ENCODE measurements at places on chromosomes 13 and 19.

DNA sequence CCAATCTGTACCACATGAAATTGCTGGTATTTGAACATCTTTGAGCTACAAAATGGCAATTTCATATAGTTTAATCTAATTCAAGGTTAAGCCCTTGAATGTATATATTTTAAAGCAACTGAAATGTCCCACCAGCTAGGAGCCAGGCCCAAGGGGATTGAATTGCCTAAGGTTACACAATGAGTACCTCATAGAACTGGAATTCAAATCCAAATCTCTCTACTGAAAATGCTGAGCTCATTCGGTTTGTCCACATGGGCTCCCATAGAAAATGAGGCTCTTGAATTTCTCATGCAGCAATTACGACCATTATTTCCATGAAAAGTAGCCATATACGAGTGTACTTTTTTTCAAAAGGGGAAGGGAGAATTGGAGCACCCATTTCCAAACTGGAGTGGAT is 31.5 kb upstream of the FNDC3A start:
- no peak for DNase-seq

GRCh38 chr13:85632526-85633195 is 166.6 kb downstream of the SLITRK6 start:
- DNase-seq: no peak

GRCh38 chr13:24053519-24054251 is 106.8 kb upstream of the SPATA13 start:
- peak; percentile 57 for DNase-seq

- no peak for DNase-seq
Measured at GRCh38 chr19:14096272-14096992, 5.9 kb upstream of the SAMD1 start.

GRCh38 chr13:113879017-113879416 is 15.1 kb upstream of the GAS6 start:
- DNase-seq: no peak

GRCh38 chr13:65638572-65639168 is 1591.5 kb downstream of the PCDH9 start:
- peak; percentile 12 for DNase-seq

- peak; percentile 14 for DNase-seq
Measured at GRCh38 chr13:27496536-27497273, 46.3 kb upstream of the MTIF3 start.

- no peak for DNase-seq
Measured at GRCh38 chr19:49971991-49972411, 11.0 kb upstream of the SIGLEC11 start.

DNA sequence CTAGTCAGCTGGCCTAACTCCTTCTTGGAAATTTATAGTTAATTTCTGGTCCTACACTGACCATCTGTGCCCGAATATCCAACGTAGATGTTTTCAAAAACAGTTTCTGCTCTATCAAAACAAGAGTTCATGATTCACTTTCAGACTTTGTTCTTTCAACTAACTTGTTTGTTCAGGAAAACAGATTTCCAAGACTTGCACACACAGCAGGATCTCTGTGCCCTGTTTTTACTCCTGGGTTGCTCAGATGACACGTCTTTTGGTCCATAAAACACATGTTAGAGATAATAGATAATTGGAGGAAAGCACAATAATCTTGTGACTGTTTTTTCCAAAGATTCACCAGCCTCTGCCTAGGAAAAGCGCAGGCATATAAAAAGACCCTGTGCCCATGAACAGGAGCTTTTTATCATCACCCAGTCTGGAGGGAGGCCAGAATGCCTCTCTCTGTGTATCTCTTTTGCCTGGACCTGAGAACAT is 218.0 kb downstream of the IRS2 start:
- no peak for DNase-seq

GRCh38 chr13:94825507-94825906 is 113.2 kb upstream of the SOX21 start:
- DNase-seq: no peak

DNA sequence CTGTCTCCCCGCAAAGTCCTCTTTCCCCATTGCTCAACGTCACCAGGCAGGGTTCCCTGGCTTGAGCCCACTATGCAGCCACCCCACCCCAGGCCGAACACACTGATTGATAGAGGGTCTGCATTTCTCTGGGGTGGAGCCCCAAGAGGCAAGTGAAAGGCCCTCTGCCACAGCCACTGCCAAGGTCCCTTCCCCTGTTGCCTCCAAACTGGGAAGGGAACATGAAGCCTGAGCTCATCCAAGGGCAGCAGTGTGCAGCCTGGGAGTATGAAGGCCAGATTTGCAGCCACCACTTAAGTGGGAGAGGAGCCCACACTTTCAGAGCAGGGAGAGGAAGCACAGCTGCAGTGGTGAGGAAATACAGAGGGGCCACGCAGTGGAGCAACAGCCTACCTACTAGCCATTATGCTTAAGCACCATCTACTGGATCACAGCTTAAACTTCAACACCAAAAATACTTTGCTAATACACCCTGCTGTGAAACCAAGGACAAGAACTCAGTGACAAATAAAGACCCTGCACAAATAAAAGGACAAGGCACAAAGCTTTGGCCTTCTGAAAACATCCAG is 48.6 kb downstream of the UBL3 start:
- DNase-seq: no peak

DNA sequence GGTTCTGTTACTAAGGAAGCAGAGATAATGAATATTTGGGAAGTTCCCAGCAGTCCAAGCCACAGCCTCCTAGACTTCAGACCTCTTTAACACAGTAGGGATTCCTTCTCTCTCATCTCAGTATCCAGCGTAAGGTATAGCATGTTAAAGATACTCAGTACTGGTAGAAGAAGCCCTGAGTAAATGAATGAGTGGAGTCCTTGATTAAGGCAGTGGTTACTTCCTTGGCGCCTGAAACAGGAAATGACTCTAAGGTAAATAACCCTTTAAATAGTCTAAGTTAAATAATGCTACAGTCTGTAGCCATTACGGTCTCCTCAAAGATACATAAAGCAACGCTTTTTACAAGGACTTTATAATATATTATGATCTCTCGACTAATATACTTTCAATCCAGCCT is 650.8 kb upstream of the MIR17HG start:
- DNase-seq: no peak

- no peak for DNase-seq
Measured at GRCh38 chr13:44386913-44387556, 13.4 kb downstream of the SERP2 start.

DNA sequence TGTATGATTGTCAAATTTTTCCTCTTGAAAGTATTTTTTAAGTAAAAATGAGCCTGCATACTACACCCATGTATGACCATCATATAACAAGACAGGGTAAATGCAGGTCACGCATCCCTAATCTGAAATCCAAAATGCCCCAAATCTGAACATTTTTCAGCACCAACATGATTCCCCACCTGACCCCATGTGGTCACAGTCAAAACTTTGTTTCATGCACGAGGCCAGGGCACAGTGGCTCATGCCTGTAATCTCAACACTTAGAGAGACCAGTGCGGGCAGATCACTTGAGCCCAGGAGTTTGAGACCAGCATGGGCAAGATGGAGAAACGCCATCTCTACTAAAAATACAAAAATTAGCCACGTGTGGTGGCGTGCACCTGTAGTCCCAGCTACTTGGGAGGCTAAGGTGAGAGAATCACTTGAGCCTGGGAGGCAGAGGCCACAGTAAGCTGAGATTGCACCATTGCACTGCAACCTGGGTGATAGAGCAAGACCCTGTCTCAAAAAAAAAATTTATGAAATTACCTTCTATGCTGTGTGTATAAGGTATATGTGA is 63.7 kb upstream of the NPAS1 start:
- DNase-seq: no peak

GRCh38 chr13:39317291-39317690 is 279.0 kb downstream of the NHLRC3 start:
- no peak for DNase-seq
